ENCODE measurements at places on chromosomes 1 and 21. TPM values are rescaled to one million over a fixed set of nuclear protein-coding genes. Genes with fewer than 3 reads are reported as not detected.

DNA sequence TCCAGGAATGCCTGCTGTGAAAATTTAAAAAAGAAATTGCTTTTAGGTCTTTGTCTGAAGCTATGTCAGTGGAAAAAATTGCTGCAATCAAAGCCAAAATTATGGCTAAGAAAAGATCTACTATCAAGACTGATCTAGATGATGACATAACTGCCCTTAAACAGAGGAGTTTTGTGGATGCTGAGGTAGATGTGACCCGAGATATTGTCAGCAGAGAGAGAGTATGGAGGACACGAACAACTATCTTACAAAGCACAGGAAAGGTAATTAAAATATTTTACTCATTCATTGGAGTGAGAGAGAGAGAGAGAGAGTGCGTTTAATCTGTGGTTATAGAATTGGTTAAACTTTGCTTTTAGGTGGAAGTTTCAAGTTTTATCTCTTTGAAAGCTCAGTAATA lies 20.0 kb downstream of the CDC73 start:
- no peak for DNase-seq

GRCh38 chr1:110341872-110342331 lies 2.7 kb downstream of the RBM15 start:
- no peak for DNase-seq

GRCh38 chr21:35677298-35677841 lies 383.0 kb downstream of the SETD4 start:
- DNase-seq, result no peak

DNA sequence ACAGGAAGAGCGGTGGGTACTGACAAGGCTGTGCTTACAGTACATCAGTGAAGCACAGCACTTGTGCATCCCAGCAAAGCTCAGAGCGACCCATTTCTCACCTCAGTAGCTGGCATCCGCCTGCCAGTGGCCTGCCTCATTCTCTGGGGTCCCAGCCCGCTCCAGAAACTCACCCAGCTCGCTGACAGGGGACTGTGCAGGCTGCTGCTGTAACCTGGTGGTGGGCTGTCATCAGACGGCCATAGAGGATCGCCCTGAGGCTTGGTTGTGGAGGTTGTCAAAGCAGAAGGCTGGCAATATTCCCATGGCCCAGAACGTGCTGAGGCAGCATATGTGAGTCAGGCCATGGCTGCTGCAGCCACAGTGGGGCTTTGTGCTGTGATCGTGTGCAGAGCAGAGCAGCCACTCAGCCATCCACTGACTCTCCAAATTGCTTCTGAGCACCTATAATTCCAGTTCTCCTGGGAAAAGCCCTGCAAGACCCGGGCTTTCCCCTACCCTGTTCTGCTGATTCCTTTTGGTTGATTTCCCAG lies 13.6 kb upstream of the GPR137B start:
- no peak for DNase-seq

GRCh38 chr1:156471496-156472490 lies 28.8 kb downstream of the MEF2D start:
- no peak for DNase-seq

Gene PLA2G2D
- polyA plus RNA-seq, result not detected

Gene IFFO2
- 13.7 TPM for polyA plus RNA-seq

Gene ZBTB8A
- polyA plus RNA-seq, result 2.9 TPM

Gene RGS4
- 0.08 TPM for polyA plus RNA-seq
